ENCODE measurements at places on chromosomes 2 and 18. TPM values are rescaled to one million over a fixed set of nuclear protein-coding genes. Genes with fewer than 3 reads are reported as not detected.
A peak's percentile ranks its signal among the peaks of the same experiment; 100 is the strongest.

Gene ZNF385B
- 2.0 TPM for polyA plus RNA-seq

Gene CLEC4F
- polyA plus RNA-seq, result 2.9 TPM

Gene ATOH8
- polyA plus RNA-seq, result 5.1 TPM

Gene OTOF
- polyA plus RNA-seq, result 5.4 TPM

Gene INO80D
- 12.6 TPM for polyA plus RNA-seq

Gene DOCK10
- 9.3 TPM for polyA plus RNA-seq

DNA sequence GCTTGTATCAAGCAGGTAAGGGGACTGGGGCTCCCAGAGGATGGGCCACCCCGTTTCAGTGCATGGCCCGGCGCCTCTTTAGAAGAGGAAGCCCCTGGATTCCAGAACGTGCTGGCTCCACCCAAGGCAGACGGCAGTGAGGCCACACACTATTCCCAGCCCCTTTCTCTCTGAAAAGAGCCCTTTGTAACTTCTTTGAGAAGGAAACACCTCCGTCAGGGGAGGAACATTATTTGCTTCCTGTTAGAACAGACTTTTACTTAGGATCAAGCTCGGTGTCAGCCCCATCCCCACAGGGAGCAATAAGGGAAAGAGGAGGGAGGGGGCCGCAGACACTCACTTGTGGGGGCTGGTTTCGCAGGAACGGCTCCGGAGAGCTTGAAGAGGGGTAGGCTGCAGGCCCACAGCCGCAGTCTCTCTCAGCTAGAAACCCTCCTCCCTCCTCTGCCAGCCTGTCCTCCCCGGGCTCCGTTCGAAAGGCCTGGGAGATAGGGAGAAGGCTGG is 49.6 kb upstream of the RMDN2 start:
- no peak overlapping the region for H3K4me3 ChIP-seq
- no peaks in the 10 kb centered on the region for H3K27me3 ChIP-seq
- peaks cover 9% of the 10 kb centered on the region for H3K4me1 ChIP-seq
- H3K27ac ChIP-seq, result no peak overlapping the region
- H3K36me3 ChIP-seq, result no peaks in the 10 kb centered on the region

- H3K27me3 ChIP-seq, result no peaks in the 10 kb centered on the region
- H3K4me1 ChIP-seq, result peaks cover 83% of the 10 kb centered on the region
- peak overlapping the region; percentile 91 for H3K27ac ChIP-seq
- peak; percentile 91 for DNase-seq
- H3K4me3 ChIP-seq, result no peak overlapping the region
- no peaks in the 10 kb centered on the region for H3K36me3 ChIP-seq
Observed at GRCh38 chr18:48780201-48780912, 170.4 kb downstream of the SMAD7 start.

GRCh38 chr18:61348230-61348629 is 15.0 kb downstream of the CDH20 start:
- H3K4me3 ChIP-seq, result no peak overlapping the region
- H3K36me3 ChIP-seq, result no peaks in the 10 kb centered on the region
- no peak for DNase-seq
- no peaks in the 10 kb centered on the region for H3K27me3 ChIP-seq

- H3K4me3 ChIP-seq, result no peak overlapping the region
- peaks cover 67% of the 10 kb centered on the region for H3K4me1 ChIP-seq
- H3K27me3 ChIP-seq, result no peaks in the 10 kb centered on the region
- peak; percentile 69 for DNase-seq
- H3K36me3 ChIP-seq, result peaks cover 9% of the 10 kb centered on the region
- H3K27ac ChIP-seq, result peak overlapping the region; percentile 65
Observed at GRCh38 chr2:234981197-234982095, 29.6 kb downstream of the SH3BP4 start.

GRCh38 chr2:134312482-134312881 is 58.6 kb downstream of the MGAT5 start:
- no peak for DNase-seq
- H3K4me1 ChIP-seq, result no peaks in the 10 kb centered on the region
- H3K36me3 ChIP-seq, result peaks cover 6% of the 10 kb centered on the region
- no peak overlapping the region for H3K4me3 ChIP-seq
- no peaks in the 10 kb centered on the region for H3K27me3 ChIP-seq

DNA sequence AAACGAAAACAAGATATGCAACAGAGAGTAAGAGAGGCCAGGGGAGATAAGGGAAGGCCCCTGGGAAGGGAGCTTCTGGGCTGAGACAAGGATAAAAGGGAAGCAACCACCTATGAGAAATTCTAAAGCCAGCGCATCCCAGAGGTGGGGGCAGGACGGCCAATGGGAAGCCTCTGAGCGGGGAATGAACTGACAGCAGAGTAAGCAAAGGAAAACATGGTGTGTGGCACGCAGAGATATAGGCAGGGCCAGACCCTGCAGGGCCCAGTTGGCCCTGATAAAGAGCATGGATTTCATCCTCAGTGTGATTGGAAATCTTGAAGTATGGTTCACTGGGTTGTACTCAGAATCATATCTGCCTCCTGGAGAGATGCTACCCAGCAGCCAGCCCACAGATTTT is 78.7 kb downstream of the IRS1 start:
- no peak for DNase-seq
- no peak overlapping the region for H3K4me3 ChIP-seq
- H3K36me3 ChIP-seq, result no peaks in the 10 kb centered on the region
- H3K27me3 ChIP-seq, result no peaks in the 10 kb centered on the region
- no peak overlapping the region for H3K27ac ChIP-seq

DNA sequence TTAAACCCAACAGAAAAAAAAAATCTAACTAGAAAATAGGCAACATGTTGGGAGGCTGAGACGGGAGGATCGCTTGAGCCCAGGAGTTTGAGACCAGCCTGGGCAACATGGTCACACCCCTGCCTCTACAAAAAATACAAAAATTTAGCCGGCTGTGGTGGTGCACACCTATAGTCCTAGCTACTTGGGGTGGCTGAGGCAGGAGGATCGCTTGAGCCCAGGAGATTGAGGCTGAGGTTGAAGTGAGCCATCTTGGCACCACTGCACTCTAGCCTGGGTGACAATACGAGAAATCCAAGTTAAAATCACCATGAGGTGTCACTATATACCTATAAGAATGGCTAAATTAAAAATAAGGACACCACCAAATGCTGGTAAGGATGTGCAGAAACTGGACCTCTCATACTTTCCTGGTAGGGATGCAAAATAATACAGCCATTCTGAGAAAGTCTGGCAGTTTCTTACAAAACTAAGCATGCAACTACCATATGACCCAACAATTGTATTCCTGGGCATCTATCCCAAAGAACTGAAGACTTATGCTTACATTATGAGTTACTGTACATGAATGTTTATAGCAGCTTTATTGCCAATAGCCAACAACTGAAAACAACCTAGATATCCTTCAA is 2.2 kb downstream of the SEPTIN10 start:
- DNase-seq, result peak; percentile 31
- no peak overlapping the region for H3K27ac ChIP-seq
- peaks cover 15% of the 10 kb centered on the region for H3K4me1 ChIP-seq

- H3K27ac ChIP-seq, result no peak overlapping the region
- H3K4me1 ChIP-seq, result no peaks in the 10 kb centered on the region
- peak; percentile 3 for DNase-seq
- no peak overlapping the region for H3K4me3 ChIP-seq
Observed at GRCh38 chr2:148067801-148068200, 46.9 kb downstream of the MBD5 start.

All from large intestine (tissue), 12 donors.